ENCODE measurements at places on chromosomes 16 and 17.

DNA sequence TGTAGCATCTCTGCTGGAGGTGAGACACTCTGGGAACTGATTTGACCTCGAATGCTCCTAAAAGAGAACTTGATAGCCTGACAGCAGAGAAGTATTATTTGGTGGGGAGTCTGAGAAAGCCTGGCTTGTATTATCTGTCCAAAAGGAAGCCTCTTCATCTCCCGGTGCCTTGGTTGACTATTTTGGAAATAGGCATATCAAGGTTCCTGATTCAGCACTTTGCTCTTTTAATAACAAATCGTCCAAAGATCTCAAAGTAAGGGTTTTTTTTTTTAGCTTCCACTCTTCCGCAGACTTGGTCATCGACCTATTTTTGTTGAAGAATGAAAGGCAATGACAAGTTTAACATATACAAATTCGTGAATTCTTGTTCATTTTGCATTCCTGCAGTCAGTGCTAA is 14.8 kb downstream of the TMEM186 start:
- no peak for DNase-seq

GRCh38 chr16:50311891-50312501 is 45.6 kb downstream of the ADCY7 start:
- no peak for DNase-seq

- DNase-seq = no peak
These were observed 119.5 kb downstream of the C16orf78 start for GRCh38 chr16:49492896-49493626.

- DNase-seq = no peak
These were observed 557.8 kb upstream of the SALL1 start for GRCh38 chr16:51708861-51709260.

DNA sequence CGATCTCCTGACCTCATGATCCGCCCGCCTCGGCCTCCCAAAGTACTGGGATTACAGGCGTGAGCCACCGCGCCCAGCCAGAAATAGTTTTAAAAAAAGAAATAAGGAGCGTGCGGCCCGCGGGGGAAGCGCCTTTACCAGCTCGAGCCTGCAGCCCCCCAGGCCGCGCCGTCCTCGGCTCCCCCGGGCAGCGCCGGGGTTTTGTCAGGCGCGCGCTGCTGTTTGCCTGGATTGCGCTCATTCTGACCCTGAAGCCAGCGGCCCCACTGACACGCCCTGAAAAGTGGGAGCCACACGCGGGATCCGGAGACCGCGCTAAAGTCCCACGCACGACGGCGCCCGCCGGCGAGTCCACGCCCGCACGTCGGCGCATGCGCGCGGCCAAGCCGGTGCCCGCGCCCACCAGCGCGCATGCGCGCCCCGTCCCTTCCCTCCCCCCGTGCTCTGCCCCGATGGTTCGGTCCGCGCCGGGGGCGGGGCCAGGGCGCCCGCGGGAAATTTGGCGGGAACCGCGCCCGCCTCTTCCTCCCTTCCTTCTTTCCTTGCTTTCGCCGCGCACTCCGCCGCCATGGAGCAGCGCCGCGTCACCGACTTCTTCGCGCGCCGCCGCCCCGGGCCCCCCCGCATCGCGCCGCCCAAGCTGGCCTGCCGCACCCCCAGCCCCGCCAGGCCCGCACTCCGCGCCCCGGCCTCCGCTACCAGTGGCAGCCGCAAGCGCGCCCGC is at the start of gene CDT1:
TSS of gene CDT1 (plus strand) at position 526 of the 724 bp plus-strand sequence. CDS start at position 569, 43 bp downstream.
- DNase-seq = peak; percentile 88

GRCh38 chr16:11668623-11669379 is 546 bp downstream of the SNN start:
- DNase-seq = no peak

- no peak for DNase-seq
These were observed 9.6 kb downstream of the JPT2 start for GRCh38 chr16:1687427-1688316.

GRCh38 chr16:3857189-3858043 is 23.1 kb downstream of the CREBBP start:
- DNase-seq = no peak

DNA sequence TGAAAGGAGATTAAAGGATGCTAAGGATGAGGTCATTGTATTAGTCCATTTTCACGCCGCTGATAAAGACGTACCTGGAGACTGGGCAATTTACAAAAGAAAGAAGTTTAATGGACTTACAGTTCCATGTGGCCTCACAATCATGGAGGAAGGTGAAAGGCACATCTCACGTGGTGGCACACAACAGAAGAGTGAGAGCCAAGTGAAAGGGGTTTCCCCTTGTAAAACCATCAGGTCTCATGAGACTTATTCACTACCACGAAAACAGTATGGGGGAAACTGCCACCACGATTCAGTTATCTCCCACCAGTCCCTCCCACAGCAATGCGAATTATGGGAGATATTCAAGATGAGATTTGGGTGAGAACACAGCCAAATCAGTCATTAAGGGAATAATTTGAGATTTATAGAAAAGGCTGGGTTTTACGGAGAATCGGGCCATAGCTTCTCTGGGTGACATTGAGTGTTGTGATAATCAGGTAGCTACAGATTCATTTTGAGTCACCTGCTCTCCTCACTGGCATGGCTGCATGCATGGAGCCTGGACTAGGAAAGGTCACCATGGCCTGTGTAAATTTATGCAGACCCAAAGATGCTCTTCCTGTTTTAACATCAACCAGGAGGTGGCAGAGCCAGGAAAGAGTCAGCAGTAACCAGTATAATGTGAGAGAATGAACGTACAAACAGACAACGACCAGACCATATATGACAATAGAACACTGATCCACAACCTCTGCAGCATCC is 40.5 kb upstream of the DYNLRB2 start:
- no peak for DNase-seq

GRCh38 chr16:49647673-49648072 is 208.2 kb downstream of the ZNF423 start:
- DNase-seq = no peak
